ENCODE measurements at places on chromosomes 11 and 22.

GRCh38 chr11:9247863-9248262 is 17.3 kb downstream of the DENND5A start:
- DNase-seq, result no peak

DNA sequence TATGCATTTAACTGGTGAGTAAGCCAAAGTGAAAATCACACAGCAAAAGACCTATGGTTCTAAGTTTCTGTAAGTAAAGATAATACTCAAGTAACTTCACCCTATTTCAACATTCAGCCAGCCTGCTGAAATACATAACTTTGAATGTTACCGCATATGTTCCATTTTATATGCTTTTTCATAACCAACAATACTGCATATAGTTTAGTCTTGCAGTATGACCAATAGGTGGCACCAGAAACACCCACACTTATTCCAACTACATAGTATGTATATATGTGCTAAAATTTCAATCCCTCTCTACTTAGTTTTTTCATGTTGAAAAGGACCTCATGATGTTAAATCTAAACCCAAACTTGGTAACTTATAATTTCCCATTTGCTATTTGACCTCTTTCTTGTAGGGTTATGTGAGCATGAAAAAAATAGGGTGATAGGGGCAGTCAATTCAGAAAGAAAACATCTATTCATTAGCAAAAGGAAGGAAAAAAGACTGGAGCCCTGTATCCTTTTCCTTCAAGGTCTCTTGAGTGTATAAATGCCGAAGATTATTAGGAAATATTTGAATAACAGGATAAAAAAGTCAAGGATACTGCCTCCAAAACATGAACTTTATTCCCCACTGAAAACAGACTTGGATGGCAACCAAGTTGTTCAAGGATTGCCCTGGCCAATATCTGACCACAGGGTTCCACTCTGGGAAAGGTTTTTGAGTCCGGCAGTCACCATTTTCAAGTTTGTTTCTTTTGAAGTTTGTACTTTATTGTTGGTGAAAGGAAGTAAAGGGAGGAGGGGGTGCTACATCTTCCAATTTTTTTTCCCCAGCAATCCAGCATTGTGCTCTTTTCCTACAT is 23.8 kb upstream of the FZD4 start:
- no peak for DNase-seq

DNA sequence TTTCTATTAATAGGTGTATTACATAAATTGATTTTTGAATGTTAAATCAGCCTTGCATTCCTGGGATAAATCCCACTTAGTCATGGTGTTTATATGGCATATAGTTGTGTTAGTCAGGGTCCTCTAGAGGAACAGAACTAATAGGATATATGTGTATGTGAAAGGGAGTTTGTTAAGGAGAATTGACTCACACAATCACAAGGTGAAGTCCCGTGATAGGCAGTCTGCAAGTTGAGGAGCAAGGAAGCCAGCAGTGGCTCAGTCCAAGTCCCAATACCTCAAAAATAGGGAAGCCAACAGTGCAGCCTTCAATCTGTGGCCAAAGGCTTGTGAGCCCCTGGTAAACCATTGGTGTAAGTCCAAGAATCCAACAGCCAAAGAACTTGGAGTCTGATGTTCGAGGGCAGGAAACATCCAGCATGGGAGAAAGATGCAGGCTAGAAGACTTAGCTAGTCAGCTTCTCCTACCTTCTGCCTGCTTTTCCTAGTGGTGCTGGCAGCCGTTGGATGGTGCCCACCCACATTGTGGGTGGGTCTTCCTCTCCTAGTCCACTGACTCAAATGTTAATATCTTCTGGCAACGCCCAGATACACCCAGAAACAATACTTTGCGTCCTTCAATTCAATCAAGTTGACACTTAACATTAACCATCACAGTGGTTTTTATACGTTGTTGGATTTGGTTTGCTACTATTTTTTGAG is 12.9 kb downstream of the SFI1 start:
- no peak for DNase-seq

DNA sequence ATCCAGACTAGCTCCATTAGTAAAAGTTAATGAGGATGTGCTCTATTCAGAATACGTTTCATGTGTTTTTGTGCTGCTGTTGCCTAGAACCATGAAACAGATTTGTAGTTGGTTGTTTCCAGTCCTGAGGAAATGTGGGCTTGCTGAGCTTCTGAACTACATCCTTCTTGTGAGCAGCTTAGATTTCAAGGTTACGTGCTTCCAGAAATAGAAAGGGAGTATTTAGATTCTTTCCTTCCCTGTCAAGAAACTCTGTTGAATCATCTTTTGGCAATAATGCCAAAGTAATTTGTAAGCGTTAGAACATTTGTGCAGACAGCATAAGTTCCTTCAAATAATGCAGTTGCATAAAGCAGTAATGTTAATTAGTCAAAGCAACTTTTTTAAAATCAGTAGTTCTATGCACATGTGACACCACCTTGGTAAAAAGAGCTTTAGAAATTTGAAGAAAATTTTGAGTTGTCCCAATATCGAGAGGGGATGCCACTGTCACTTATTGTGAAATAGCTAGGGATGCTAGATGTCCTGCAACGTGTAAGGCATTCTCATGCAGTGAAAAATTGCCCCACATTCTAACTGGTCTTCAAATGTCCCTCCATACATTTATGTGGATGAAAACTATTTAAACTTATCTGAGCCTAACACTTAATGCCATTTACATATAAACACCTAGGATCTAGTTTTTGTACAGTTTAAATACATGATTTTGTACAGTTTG is 169.6 kb downstream of the ETS1 start:
- DNase-seq, result no peak

- DNase-seq, result no peak
Observed at GRCh38 chr22:36954251-36955014, 41.0 kb downstream of the CSF2RB start.

DNA sequence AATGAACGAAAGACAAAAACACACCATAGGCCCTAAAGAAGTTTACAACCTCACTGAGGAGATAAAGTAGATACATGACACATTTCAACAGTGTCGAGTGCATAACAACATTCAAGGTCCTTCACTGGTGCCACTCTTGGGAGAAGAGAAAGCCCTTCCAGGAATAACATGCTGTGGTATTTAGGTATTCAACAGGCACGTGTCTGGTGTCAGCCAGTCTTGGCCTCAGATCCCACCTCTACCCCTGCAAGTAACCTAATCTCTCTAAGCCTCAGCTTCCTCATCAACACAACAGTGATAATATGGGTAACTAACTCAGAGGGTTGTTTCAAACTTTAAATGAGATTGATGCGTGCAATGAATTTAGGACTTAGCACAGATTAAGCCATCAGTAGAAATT is 235.0 kb upstream of the ZC3H12C start:
- DNase-seq, result no peak

- no peak for DNase-seq
Observed at GRCh38 chr11:10752061-10752460, 1.0 kb downstream of the CTR9 start.

- no peak for DNase-seq
Observed at GRCh38 chr11:78791964-78792363, 217.3 kb upstream of the NARS2 start.

DNA sequence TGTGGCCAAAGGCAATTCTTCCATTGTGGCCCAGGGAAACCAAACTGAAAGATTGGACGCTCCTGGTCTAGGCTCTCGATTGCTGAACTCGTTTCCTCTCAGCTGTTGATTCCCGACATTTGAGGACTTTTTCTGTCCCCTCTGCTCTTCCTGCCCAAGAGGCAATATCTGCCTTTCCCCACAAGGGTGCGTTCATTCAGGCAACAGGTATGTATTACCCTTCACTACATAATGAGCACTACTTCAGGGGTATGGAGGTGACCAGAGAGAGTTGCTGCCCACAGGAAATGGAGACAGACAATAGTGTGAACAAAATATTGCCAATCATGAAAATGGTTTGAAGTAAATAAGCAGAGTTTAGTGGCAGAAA is 8.2 kb downstream of the PTH start:
- DNase-seq, result no peak

- no peak for DNase-seq
Observed at GRCh38 chr11:92838759-92839310, 130.6 kb upstream of the MTNR1B start.

DNA sequence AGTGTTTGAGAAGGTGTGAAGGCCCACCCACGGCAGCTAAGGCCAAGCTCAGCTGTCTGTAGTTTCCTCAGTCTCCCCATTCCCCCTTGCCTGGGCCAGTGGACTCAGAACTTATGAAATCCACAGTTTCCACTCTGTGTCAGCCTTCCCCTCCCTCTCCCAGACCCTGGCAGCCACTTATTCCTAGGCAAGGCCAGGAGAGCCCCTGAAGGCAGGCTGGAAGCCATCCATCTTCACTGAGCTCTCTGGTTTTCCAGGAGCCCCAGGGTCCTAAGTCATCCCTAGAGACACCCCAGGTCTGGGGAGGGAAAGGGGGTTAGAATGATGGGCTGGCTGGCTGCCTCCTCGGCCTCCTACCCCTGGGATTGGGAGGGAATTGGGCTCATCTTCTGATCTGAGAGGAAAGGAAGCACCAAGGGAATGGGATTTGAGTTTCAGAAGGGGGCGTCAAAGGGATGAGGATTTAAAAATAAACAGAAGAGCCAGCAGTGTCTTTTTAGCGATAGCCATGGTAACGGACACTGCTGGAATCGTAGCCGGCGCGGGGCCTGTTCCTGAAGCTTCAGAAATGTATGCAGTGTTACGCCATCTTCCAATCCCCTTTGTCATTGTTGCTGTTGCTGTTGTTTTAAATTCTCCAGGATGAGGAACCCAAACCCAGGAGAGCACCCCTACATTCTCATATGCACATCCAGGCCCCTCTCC is 561.1 kb upstream of the CADM1 start:
- DNase-seq, result no peak

DNA sequence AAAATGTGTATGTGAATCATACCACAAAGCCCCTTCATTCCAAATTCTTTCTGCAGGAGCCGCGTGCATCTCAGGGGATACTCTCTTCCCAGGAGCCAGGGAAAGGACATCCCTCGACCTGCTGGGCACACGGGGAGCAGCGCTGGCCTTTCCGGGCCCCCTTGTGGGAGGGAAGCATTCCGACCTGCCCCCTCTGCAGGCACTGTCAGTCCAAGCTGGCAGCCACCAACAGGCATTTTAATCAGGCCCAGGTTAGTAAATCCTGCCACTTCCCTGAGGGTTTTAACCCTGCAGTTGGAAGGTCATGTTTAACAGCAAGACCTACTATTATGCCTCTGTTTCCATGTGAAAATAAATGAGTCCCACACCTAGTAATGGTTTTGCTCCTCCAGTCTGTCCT is 391.5 kb downstream of the SHANK2 start:
- DNase-seq, result no peak

DNA sequence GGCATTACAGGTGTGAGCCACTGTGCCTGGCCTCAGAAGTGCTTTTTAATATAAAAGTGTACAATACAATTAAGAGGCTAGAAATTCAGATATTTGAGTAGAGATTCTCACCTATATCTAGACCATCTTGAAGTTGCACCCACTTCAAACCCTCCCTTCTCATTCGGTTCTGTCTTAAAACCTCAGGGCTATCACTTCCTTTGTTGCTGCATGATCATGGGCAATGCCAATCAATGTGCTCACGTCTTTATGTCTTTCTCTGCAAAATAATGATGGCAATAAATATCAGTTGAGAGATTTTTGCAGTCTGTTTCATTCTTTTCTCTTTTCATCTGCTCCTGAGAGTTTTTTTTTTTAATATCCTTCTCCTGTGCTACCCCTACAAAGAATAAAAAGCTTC is 9.3 kb upstream of the NUP160 start:
- no peak for DNase-seq

DNA sequence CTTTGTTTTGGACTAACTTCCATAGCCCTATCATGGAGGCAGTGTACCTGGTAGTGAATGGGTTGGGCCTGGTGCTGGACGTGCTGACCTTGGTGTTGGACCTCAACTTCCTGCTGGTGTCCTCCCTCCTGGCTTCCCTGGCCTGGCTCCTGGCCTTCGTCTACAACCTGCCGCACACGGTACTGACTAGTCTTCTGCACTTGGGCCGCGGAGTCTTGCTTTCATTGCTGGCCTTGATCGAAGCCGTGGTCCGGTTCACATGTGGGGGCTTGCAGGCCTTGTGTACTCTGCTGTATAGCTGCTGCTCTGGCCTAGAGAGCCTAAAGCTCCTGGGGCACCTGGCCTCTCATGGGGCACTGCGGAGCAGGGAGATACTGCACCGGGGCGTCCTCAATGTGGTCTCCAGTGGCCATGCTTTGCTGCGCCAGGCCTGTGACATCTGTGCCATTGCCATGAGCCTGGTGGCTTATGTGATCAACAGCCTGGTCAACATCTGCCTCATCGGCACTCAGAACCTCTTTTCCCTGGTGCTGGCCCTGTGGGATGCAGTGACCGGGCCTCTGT is 846 bp downstream of the RNF26 start:
- DNase-seq, result no peak

- no peak for DNase-seq
Observed at GRCh38 chr11:102580185-102580951, 44.8 kb downstream of the MMP20 start.

DNA sequence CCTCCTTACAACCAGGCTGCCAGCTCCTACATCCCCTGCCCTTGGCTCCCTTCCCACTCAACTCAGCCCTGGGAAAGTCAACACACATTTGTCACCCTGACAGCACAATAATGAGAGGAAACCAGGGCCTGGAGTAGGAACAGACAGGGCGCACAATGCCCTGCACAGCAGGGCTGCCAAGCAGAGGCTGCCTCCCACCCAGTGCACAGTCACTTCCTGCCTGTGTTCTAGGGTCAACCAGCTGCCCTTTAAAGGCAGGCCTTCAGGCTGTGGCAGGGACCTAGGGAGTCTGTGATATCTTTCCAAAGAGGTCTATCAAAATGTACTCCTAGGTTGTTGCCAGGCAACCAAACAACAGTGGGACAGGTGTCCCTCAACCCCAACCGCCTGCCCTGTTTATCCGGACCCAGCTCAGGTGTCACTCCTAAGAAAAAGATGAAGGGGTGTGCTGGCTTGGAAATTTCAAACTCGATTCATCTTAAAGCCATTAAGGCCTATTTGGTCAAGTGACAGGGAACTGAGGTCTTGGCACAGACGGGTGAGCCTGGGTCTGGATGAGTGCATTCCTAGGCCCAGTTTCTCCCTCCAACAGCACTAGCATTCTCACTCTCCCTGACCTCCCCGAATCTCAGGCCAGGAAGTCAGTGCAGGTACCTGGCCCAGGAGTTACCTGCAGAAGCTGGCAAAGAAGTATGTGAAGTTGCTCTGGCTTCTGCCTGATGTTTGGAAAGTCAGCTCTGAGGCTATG is 110.3 kb upstream of the PITPNB start:
- no peak for DNase-seq

DNA sequence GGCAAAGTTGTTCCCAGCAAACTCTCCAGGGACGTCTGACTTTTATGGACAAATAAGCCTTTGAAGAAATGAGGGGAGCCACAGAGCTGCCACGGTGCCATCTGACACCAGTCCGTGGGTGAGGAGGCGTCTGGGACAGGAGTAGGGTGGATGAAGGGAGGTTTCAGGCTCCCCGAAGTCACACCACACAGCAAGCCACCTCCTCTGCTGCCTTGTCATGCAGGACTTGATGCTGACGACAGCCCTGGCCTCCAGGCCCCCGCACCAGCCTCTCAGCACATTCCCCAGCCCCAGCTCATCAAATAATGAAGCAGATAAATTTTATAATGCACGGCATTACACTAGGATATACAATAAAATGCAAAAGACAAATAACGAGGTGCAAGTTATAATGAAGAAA is 156.5 kb downstream of the CEP164 start:
- no peak for DNase-seq

All from stimulated activated CD4-positive, alpha-beta T cell treated with anti-CD3 and anti-CD28 coated beads, TNF-alpha, amount 100 ng/mL, for 24 hours (primary cell).